Esophagus muscularis mucosa (tissue), 4 donors: ENCODE measurements at places on chromosomes 16 and 17.

DNA sequence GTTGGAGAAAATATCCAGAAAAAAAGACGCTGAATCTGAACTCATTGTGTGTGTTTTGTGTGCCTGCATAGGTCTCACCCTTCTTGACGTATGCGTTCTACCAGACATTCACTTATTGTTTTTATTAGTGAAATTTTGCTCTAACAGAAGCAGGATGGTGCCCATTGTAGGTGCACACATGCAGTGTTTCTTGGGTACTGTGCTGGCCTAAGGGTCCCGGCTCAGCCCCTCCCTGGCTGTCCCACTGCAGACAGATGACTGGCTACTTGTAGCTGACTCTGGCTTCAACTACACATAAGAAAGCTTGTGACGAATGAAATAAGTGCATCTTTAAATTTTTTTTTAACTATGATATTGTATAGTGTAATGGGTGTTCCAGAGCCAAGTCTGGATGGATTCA is 227.0 kb downstream of the CBLN1 start:
- DNase-seq = peak; percentile 72

- DNase-seq = no peak
Observed at GRCh38 chr16:88692861-88693260, 6.6 kb upstream of the SNAI3 start.

DNA sequence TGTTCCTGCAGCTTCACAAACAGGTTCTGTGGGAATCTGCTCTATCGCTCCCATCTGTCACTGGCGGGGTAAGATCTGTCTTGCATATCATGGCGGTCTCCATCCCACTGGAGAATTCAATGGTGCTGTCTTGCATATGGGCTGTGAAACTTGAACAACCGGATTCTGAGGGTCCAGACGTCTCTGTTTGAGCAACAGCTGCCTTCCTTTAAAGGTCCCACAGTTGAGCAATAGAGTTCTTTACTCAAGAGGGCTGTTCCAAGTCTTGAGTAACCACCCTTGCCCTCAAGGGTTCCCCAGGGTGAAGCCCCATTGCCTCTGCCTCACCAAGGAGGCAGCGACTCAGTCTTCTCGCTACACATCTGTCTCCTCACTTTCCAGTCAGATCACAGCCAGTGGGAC is 50.8 kb downstream of the ZFHX3 start:
- DNase-seq = no peak

DNA sequence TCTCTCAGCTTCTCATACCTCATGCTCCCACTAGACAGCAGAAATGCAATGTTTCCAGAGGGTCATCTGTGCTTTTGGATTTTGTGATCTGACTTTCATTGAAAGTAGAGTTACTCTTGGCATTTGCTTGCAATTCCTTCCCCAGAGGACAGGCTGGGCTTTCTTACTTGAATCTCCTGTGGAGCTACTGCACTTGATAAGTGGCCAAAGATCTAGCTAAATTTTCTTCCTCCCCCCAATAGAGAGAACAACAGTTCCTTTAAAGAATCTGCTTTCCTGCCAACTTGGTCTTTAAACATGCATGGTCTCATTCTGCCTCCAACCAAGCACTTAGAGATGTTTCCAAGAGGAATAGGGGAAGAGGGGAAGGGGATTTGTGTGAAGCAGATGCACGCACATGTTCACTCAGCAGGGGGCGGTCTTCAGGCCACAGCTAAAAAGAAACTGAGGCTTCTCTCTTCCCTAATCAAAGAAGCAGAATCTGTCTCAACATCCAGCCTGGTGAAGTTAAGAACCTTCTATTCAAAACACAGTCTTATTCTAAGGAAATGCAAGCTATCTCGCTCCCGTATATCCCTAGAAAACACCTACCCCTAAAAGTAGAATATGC is 229.6 kb downstream of the ZFHX3 start:
- no peak for DNase-seq

DNA sequence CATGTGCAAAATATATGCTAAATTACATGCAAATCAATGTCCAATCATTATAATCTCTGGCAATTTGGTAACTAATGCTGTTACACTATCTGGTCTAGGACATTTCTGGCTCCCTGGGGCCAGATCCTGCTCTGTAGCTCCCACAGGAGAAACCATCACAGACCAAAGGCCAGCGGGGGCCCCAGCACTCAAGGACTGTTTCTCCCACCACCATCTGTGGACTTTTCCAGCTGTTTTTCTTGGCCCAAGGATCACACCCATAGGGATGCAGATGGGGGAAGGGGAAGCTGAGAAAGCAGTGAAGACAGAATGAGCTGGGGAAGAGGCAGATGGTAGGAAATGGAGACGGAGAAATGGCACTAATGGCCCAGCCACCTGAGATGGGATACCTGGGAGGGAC is at the start of gene HIGD1B:
Gene HIGD1B, plus strand, starts transcription at position 298 of the 400 bp plus-strand sequence. CDS start 270 bp downstream, outside the sequence.
- no peak for DNase-seq

DNA sequence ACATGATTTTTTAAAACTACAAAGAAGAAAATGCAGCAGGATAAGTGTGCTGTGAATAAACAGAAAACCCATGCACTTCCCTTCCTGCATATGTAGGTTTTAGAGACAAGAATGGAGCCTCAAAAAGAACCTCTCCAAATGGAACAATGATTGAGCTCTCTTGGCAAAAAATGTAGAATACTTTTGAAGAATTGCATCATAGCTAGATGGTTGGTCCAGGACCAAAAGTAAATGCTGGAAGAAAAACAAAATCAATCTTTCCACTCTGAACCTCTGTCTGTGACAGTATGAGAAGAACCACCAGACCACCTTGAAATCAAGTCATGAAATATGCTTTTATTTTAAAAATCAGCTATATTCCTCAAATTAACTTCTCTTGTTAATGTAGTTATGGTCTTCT is 17.5 kb downstream of the HELZ start:
- DNase-seq = no peak
